ENCODE measurements at places on chromosomes 6 and 20.

DNA sequence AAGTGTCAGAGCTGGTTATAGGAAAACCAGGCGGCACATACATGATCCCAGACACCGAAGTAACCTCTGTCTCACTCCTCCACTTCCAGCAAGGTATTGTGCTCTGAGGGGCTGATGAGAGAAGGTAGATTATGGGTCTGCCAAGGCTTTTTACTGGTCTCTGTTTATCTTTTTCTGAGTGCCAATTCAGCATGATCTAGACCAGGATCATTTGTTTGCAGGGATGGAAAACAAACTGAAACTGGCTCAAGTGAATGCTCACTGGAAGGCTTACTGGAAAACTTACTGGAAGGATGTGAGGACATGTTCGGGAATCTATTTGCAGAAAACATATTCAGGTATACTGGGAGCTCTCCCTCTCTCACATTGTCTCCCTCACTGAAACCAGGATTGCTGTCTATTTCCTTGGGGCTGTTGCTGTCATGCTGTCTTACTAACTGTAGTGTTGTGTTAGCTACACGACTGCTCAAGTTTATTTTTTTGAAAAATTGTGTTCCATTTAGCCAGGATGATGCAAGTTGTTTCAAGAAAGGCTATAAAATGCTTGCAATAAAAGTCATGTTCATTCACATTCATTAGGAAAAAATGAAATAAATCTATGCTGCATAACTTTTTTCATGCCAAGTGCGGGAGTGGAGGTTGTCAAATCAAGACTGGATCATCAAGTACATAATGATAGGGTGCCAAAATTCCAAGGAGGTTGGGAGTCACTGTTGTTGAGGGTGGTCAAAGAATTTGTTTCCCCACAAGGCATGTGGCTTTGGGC lies 37.0 kb downstream of the KLHL31 start:
- no peak for DNase-seq

GRCh38 chr6:54813892-54814291 lies 32.7 kb upstream of the FAM83B start:
- no peak for DNase-seq

GRCh38 chr6:108186226-108186625 lies 20.4 kb downstream of the NR2E1 start:
- DNase-seq, result no peak

GRCh38 chr6:138726066-138726756 lies 47.4 kb upstream of the CCDC28A start:
- no peak for DNase-seq

GRCh38 chr6:159217595-159218275 lies 48.5 kb downstream of the FNDC1 start:
- peak; percentile 30 for DNase-seq

GRCh38 chr6:92756912-92757311 lies 662.4 kb downstream of the EPHA7 start:
- DNase-seq, result no peak

GRCh38 chr20:50034567-50035180 lies 51.9 kb downstream of the SNAI1 start:
- no peak for DNase-seq

DNA sequence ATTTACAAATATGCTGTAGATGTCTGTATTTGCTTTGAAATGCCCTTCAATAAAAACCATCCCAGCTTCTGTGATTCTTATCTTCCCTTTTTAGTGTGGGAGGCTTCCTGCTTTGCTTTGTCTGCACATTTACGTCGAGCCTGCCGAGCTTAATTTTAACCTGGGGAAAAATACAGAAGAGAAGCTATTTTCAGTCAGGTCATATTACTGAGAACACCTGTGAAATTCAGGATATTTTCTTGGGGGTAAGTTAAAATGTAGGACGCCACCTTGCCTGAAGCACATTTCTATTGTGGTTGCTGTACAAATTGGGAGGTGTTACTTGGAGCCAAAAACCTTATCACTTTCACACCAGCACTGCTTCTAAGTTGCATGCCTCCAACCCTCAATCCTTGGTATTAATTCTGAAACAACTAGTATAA lies 43.6 kb upstream of the FUCA2 start:
- DNase-seq, result no peak

GRCh38 chr6:135434095-135434494 lies 63.4 kb downstream of the AHI1 start:
- DNase-seq, result no peak

DNA sequence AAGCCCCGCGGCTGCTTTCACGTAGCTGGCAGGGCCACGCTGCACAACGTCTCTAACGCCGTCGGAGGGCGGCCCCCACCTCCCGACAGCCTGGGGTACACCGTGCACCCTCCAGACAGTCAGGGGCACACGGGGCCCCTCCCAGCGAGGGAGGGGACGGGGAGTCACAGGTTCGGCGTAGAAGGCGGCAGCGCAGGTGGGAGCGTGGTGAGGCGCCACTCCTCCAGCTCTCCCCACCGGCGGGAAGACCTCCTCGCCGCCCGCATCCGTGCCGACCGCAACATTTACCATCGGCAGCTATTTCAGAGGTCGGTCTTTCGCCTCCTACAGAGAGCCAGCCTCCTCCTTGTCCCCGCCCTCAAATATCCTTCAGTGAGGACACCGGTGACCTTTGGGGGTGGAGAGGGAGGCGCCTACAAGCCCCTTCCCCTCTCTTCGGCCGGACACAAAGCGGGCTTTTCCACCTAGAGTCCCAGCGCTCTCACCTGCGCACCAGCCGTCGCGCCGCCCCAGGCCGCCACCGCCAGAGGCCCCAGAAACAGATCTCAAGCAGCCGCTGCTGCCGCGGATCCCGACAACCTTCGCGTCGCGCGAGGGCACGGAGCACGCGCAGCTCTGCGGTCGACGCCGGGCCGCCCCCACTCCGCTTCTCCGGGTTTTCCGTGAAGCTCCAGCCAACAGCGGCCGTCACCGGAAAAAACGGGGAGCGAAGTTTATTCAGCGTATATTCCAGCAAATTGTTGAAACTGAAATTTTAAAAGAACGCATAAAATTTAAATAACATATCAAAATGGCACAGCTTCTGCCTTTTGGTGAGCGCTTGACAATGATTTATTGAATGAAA lies at the start of gene MKKS:
TSS of gene MKKS (minus strand) at position 600 of the 844 bp plus-strand sequence. CDS start 20,708 bp downstream, outside the sequence.
- DNase-seq, result peak; percentile 87

- no peak for DNase-seq
These were observed 30.7 kb upstream of the ZBP1 start for GRCh38 chr20:57650756-57651483.

DNA sequence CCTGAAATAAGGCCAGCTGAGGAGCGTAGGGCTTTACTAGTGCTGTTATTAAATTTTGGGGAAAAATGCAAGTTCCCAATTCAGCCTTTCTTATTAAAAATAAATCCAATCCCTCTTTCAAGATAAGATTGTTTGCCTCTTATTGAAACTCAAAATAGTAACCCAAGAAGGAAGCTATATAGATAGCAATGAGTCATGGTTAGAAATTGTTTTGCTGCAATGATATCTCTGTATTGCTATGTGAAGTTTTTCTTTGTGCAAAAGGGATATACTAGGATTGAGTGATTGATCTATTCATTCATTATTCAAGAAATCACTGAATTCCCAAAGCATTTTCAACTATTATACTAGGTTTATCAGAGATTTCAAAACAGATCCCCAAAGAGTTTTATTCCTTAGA lies 93.0 kb upstream of the HDAC2 start:
- no peak for DNase-seq

GRCh38 chr6:17416806-17417205 lies 23.4 kb downstream of the CAP2 start:
- no peak for DNase-seq

GRCh38 chr6:122268394-122268793 lies 131.1 kb upstream of the HSF2 start:
- no peak for DNase-seq

GRCh38 chr6:35730745-35731413 lies 6.0 kb upstream of the ARMC12 start:
- DNase-seq, result no peak

GRCh38 chr6:46175976-46176375 lies 5.2 kb upstream of the ENPP5 start:
- no peak for DNase-seq

GRCh38 chr6:166490671-166491500 lies 95.6 kb downstream of the RAMACL start:
- DNase-seq, result no peak
